Effector CD8-positive, alpha-beta T cell (primary cell): ENCODE measurements at places on chromosomes 2 and 18.
A peak's percentile ranks its signal among the peaks of the same experiment; 100 is the strongest.

DNA sequence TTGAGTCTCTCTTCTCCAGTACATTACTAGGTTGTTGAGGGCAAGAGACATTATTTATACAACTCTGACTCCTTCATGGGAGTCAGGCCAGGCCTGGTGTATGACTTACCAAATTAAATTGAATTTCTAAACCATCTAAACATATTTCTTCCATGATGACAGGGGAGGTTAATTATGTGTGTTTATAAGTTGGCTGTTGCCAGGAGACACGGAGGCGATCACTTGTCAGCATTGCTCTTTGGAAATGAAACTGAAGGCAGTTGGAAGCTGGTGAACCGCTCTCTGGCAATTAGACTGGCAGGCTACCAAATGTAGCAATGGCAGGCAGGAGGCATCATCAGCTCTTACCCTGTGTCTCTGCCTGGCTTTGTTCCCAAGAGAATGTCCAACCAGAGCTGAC lies 241.4 kb downstream of the KCNS3 start:
- no peak for DNase-seq

DNA sequence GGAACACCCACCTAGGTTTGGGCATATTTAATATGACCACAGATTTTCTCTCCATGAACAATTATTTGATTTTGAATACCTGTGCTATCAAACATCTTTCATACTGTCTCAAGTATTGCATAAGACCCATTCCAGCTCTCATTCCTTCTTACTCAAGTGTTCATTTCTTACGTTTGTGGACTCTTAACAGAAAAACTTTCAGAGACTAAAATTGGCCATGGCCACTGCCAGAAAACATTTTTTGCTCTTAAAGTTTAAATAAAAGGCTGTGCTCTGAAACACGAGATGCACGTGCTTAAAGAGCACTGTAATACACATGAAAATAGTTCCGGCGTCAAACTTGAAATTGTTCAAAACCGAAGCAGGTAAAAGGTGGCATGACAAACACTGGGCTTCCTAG lies 89.3 kb downstream of the LIMS1 start:
- no peak for DNase-seq

DNA sequence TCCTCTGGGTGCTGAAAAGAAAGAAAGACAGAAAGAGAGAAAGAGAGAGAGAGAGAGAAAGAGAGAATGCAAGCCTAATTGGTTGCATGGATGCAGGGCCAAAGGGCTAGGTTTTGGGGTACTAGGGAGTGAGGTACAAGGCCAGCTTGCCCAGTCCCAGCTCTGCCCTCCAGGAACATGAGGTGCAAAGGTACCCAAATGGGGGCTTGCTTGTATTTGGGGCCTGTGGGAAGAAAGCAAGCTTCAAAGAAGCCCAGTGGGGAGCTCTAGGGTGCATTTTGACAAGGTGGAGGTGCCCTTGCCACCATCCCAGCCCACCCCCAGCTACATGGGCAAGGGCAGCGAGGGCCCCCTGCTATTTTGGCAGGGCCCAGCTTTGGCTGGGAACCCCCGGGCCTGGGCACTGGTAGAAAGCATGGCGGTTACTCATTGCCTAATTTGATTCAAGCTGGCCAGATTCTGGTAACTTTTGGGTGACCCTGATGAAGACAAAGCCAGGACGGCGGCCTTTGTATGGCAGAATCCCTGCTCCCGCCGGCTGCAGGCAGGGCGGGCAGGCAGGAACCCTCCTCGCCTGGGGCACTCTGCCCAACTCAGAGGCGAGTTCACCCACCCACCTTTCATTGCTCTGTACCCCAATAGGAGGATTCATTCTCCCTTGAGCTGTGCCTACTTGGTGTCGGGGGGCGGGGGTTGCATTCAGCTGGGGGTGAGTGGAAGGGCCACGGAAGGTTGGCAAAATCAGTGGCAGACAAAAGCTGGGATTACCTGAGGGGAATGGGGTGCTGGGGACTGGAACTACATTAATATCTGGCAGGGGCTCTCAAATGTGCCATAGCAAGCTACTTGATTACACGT lies 537 bp upstream of the HOXD4 start:
- DNase-seq, result no peak

GRCh38 chr2:55970500-55970899 lies 46.9 kb upstream of the EFEMP1 start:
- DNase-seq, result no peak

DNA sequence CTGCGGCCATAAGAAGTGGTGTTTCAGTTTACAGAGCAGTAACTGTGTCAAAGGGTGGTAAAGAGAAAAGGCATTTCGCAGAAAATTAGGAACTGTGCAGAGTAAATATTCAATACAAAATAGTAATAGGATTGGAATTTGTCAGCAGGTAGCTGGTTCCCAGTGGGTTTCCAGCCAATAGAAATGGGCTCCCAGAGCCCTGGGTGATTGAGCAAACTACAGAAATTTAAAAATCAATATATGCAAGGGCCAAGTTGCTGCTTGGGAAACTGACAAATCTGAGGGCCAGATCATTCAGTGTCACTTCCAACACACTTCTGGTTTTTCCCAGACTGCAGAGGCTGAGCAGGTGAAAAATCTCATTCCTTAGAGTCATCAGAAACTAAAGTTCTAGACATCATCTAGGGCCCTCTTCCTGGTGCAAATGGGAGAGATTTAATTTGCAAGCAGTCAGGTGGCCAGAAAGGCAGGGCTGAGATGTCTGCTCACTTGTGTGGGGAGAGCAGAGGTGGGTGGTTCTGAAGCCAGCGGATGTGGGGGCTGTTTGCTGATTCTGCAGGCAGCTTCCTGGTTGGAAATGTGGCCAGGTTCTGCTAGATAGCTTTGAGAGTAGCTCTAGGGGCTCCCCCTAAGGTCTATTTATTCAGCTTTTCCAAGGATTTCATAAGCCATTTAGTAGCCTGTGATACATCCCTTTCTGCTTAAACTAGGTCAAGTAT lies 182.4 kb downstream of the NCK2 start:
- DNase-seq, result peak; percentile 10

DNA sequence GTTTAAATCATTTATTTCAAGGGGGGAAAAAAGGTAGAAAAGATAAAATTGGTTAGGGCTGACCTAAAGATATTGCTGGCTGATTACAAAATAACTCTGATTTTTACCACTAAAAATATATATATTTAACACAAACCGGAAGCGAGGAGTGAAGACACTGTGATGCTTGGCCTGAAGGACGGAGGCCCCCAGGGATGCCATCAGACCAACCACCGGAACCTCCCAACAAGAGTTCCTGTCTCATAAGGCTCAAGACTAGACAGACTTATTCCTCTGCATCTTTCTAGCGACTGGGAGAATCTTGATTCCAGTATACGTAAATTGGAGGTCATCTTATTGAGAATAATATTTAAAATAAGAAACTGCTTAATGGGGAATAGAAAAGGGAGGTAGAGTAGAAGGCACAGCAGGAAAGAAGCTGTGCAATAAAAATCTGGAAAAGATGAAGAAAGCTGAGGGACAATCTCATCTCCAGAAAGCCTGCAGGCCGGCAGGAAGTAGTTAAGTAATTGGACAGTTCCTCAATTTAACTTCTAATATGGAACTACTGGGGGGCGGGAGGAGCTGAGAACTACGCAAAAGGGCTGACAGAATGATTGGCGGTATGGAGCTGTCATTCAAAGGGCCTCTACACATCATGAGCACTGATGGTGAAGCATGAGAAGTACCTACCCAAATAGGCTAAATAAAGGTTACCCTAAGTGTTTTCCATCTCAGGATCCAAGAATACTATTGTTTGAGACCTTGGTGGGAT lies 91.1 kb downstream of the DTNB start:
- DNase-seq, result no peak

- no peak for DNase-seq
Observed at GRCh38 chr2:54757500-54757899, 34.0 kb downstream of the EML6 start.

GRCh38 chr18:22840606-22841144 lies 92.5 kb upstream of the RBBP8 start:
- DNase-seq, result no peak

- no peak for DNase-seq
Observed at GRCh38 chr2:237219826-237220225, 134.1 kb downstream of the COPS8 start.

DNA sequence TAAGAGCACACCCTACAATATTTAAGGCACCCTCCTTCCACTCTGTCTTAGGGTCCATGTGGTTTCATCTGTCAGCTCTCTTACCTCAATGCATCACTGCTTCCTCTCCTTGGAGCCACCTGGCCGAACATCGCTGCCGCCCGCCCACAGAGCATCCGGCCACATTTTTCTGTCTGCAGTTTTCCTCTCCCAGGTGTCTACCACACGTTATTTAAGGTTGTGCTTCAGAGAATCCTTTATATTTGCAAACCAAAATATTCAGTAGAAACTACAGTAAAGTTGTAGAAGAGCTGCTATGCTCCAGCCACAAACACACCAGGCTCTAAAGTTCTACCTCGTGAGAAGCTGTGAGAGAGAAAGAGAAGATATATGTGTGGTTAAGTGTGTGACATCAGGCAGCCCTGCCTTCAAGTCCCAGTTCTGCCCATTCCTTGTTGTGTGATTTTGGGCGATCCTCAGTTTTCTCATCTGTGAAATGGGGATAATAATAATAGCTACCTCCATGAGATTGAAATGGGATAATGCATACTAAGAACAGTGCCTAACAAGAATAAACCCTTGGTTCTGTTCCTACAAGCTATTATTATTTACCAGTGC lies 4.9 kb upstream of the STK17B start:
- DNase-seq, result peak; percentile 64

- DNase-seq, result no peak
Observed at GRCh38 chr2:60884800-60885199, 3.4 kb downstream of the REL start.

- DNase-seq, result no peak
Observed at GRCh38 chr2:14952400-14952963, 320.0 kb downstream of the LRATD1 start.

GRCh38 chr2:219613461-219614070 lies 13.9 kb upstream of the SLC4A3 start:
- DNase-seq, result no peak

GRCh38 chr2:101486994-101487393 lies 12.1 kb upstream of the RFX8 start:
- DNase-seq, result no peak

DNA sequence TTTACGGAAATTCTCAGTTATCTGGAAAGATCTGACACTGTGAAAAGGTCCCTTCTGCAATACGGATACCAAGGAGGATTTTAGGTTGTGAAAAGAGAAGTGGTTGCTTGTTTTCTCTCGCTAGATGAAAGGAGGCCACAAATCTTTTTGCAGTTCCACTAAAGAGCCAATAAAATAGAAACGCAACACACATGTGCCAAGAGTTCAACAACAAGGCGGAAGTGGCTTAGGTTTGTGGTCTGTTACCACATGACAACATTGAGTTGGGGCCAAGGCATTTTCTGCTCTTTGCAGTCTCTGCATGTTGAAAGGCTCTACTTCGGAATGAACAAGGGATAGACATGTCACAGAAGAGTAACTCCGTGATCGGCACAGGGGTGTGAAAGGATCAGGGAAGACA lies 115.7 kb upstream of the OSR1 start:
- DNase-seq, result peak; percentile 5

DNA sequence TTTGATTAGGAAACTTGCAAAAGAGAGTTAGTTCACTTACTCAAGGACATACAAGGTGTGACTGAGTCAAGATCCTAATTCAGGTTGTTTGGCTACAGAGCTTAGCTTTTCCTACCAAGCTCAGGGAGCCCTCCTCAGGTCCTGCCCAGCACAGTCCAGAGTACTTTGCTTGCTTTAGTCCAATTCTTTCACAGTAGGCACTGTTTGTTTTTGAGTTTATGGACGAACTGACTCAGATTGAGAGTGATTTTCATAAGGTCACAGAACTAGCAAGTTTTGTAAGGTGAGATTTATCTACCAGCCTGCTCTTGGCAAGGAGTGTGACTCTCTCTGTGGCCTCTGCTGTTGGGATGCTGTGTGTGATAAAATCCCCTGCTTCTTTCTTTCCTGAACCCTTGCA lies 310.5 kb downstream of the PTPRM start:
- DNase-seq, result no peak

DNA sequence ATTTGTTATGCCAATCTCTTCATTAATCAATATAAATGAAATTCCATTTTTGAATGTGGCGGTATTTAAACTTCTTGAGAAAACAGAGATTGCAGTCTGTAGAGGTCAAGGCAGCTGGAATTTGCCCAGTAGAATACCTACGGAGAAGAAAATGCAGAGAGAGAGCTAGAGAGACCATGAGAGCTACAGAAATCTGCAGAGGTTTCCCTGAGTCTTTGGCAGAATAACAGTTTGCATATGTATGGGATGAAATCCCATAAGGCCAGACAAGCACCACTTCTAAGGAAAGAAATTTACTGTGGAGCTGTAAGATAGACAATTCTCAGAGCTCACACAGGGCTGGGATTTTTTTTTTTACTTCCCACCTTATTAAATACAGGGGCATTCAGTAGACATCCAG lies 23.6 kb upstream of the TMEFF2 start:
- no peak for DNase-seq

GRCh38 chr2:159204381-159205144 lies 81.9 kb downstream of the WDSUB1 start:
- DNase-seq, result no peak

DNA sequence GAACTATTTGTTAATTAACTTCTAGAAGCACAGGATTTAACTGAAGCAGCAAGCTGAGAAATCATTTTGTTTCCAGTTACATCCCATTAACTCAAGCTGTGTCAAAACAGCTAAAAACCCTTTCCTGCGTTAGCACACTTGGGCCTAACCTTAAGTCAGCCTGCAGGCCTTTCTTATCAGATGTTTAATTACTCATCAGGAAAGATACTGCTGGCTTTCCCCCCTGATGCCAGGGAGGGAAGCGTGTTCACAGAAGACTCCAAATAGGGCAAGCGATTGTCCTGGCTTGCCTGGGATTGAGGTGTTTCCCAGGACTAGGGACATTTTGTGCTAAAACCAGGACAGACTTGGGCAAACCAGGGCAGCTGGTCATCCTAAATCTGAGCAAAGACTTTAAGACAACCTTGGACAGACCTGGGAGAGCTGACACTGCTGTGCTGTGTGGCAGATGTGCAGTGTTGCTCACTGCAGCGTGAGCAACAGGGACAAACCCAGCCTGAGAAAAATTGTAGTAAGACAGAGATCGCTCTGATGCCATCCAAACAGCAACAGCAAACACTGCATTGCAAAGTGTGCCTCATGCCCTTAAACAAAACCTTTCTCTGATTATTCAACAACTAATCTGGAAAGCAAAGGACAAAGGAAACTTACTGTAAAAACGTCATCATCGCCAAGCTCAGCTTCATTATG lies 100.9 kb downstream of the SPRED2 start:
- DNase-seq, result no peak

GRCh38 chr18:10015941-10016819 lies 102.4 kb downstream of the VAPA start:
- no peak for DNase-seq

GRCh38 chr18:78612801-78613200 lies 366.8 kb upstream of the SALL3 start:
- DNase-seq, result no peak

GRCh38 chr2:232444409-232445148 lies 11.4 kb upstream of the ALPI start:
- peak; percentile 15 for DNase-seq

DNA sequence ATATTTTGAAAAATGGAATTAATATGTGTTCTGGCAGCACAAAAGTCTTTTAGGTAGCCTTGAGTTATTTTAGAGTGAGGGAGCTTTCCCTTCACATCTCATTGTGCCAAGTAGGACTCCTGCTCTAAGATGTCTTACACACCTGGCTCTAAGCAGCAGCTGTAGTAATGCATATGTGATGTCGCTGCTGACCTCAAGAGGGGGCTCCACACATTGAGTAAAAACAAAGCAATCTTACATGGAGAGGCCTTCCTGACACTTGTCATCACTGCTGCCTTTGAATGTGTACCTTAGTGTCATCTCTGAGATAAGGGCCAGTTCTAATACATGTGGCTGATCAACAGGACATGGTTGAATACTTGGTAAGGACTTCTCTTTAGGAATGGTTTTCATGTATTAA lies 75.8 kb downstream of the ACTR3 start:
- no peak for DNase-seq

GRCh38 chr18:78927156-78927555 lies 52.5 kb upstream of the SALL3 start:
- no peak for DNase-seq
